ENCODE measurements at places on chromosomes 7 and 10. TPM values are rescaled to one million over a fixed set of nuclear protein-coding genes. Genes with fewer than 3 reads are reported as not detected.

ADIRF gene
- 23.8 TPM for total RNA-seq

TMEM270 gene
- total RNA-seq: not detected

FKBP6 gene
- total RNA-seq: not detected

KNDC1 gene
- total RNA-seq: not detected

CYP3A4 gene
- not detected for total RNA-seq

GPR85 gene
- total RNA-seq: 0.34 TPM

CADPS2 gene
- 3.4 TPM for total RNA-seq

GPR37 gene
- total RNA-seq: 0.34 TPM

STOX1 gene
- total RNA-seq: not detected

LBX1 gene
- total RNA-seq: not detected

PTN gene
- total RNA-seq: not detected

ZNF33A gene
- total RNA-seq: 14.3 TPM

WDR86 gene
- 0.08 TPM for total RNA-seq

ITIH5 gene
- total RNA-seq: not detected

TMEM229A gene
- not detected for total RNA-seq

GRM3 gene
- total RNA-seq: not detected

HMX3 gene
- total RNA-seq: not detected

ADAP1 gene
- total RNA-seq: 9.9 TPM

MOGAT3 gene
- total RNA-seq: not detected

PRF1 gene
- not detected for total RNA-seq

VDAC2 gene
- 220 TPM for total RNA-seq

ITGB1 gene
- 1,306 TPM for total RNA-seq

All from hair follicular keratinocyte (primary cell).